ENCODE measurements at places on chromosomes 16 and 17. TPM values are rescaled to one million over a fixed set of nuclear protein-coding genes. Genes with fewer than 3 reads are reported as not detected.

NME1 gene
- total RNA-seq, result 65.5 TPM

GRCh38 chr16:61313931-61314330 is 722.3 kb downstream of the CDH8 start:
- no peak for DNase-seq

SLC4A1 gene
- 34.4 TPM for total RNA-seq

DNA sequence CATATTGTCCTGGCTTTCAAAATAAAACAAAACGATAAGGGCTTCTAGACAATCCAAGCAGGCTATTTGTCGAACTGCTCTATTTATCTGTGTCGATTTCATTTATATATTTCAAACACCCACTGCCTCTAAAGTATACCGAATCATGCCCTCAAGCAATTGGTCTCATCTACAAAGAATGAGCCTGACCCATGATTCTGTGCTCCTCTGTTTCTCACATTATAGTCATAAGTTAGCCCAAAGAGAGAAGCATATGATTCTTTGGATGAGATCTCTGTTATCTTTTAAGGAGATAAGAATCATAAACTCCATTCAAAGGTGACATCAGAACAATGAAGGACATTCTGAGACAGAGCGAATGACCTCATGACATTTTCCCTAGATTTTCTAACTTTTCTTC is 191.1 kb downstream of the MAP2K6 start:
- DNase-seq, result no peak

DNA sequence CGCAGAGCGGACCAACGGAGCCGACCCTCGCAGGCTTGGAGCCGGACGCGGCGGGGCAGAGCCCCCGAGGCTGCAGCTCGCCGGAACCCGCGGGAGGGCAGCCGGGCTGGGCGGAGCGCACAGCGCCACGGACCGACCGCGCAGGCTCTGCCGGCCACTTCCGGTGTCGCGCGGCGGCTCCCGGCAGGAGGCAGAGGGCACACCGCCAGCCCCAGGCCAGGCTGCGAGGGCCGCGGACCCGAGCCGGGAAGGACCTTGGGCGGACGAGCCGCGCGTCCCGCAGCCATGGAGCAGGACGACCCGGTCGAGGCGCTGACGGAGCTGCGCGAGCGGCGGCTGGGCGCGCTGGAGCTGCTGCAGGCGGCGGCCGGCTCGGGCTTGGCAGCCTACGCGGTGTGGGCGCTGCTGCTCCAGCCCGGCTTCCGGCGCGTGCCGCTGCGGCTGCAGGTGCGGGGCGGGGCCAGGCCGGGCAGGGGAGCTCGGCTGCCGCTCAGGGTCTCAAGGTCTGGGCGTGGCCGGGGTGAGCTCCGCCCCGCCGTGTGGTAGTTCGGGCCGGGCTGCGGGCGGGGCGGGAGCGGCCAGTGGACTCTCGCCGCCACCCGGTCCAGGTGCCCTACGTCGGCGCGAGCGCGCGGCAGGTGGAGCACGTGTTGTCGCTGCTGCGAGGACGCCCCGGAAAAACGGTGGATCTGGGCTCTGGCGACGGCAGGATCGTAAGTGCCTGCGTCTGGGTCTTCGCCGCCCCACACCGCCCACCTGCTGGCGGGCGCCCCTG is at the start of gene ANTKMT:
Gene ANTKMT (plus strand): TSS at position 157 of the 775 bp plus-strand sequence. CDS start 129 bp downstream, at position 286.
- DNase-seq, result peak; percentile 73

DNA sequence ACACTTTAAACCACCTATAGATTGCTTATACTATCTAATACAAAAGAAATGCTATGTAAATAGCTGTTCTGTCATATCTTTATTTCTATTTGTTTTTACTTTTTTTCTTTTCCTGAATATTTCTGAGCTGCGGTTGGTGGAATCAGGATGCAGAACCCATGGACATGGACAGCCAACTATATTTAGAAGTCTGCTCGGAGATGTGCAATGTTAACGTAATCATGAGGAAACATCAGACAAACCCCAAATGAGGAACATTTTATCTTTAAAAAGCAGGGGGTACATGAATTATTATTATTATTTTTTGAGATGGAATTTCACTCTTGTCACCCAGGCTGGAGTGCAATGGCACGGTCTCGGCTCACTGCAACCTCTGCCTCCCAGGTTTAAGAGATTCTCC is 31.4 kb upstream of the GHDC start:
- DNase-seq, result no peak

DNA sequence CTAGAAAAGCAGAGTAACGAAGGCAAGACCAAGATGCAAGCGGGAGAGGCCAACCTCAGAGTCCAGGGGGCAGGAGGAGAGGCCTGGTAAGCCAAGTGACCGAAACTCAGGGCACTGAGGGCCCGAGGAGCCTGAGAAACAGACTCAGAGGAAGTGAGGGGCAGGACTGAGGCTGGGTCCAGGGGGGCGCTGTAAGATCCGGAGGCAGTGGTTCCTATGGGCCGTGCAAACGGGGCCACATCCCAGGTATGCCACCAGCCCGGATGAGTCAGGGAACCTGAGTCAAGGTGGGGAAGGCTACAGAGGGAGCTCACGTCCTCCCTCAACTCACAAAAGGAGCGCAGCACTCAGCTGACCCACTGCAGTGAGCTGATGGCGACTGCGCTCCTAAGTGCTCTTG is 8.3 kb downstream of the ZDHHC7 start:
- DNase-seq, result no peak

CA5A gene
- 0.72 TPM for total RNA-seq

GRCh38 chr17:752620-753219 is 656 bp upstream of the GEMIN4 start:
- peak; percentile 85 for DNase-seq

GRCh38 chr17:37614391-37614790 is 5.2 kb upstream of the SYNRG start:
- DNase-seq, result no peak

- DNase-seq, result no peak
These were observed 457.2 kb upstream of the CDH11 start for GRCh38 chr16:65579050-65579449.

- DNase-seq, result no peak
These were observed 26.9 kb downstream of the SEC14L1 start for GRCh38 chr17:77167472-77168306.

DNA sequence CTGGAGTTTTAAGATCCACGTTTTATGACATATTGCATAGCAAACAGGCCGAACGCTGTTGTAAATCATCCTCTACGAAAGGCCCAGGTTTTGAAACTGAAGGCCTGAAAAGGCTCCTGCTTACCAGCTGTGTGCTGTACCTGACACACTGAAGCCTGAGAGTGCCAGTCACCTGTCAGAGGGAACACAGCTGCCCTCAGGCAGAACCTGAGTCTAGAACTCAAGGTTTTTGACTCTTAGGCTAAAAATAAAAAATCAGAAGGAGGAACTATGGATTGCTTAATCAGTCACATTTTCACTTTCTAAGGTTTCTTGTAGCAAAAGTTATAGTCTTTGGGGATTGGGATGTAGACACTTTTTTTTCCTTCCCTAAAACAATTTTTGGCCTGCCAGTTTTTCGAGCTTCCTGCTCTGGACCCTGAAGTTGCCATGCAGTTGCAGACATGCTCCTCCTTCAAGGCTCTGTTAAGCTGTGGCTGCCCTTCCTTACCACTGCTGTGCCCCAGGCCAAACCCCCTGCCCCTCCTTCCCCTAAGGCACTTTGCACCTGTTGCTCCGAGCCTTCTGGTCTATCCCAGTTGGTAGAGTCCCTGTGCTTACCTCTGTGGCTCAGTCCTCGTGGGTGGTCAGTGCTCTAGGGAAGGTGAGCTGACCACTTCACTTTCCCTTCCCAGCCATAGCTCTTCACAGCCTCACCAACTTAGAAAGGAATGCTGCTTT is 56.6 kb downstream of the TENT4B start:
- DNase-seq, result no peak

C17orf113 gene
- 1.2 TPM for total RNA-seq

DNA sequence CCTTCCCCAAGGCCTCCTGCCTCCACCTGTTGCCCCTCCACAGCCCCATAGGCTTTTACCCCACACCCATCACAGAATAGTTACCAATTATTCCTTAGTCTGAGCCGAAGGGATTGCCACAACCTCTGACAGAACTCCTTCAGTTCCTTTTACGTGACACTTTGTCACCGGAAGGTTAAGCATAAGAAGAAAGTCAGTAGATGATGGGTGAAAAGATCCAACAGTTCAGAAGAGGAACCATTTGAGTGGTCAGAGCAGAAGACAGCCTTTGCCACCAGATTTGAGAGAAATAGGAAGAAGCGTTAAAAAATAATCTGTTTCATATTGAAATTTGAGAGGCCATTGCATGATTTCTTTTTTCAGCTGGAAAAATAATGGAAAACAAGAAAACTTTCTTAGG is 1.2 kb downstream of the SRR start:
- DNase-seq, result no peak

ACD gene
- 11.3 TPM for total RNA-seq

- DNase-seq, result no peak
These were observed 1.7 kb upstream of the RAB11FIP4 start for GRCh38 chr17:31389657-31390381.

GRCh38 chr16:84454611-84455010 is 49.8 kb downstream of the MEAK7 start:
- DNase-seq, result no peak

- DNase-seq, result no peak
These were observed 18.7 kb upstream of the RBFOX3 start for GRCh38 chr17:79629548-79630049.

DNA sequence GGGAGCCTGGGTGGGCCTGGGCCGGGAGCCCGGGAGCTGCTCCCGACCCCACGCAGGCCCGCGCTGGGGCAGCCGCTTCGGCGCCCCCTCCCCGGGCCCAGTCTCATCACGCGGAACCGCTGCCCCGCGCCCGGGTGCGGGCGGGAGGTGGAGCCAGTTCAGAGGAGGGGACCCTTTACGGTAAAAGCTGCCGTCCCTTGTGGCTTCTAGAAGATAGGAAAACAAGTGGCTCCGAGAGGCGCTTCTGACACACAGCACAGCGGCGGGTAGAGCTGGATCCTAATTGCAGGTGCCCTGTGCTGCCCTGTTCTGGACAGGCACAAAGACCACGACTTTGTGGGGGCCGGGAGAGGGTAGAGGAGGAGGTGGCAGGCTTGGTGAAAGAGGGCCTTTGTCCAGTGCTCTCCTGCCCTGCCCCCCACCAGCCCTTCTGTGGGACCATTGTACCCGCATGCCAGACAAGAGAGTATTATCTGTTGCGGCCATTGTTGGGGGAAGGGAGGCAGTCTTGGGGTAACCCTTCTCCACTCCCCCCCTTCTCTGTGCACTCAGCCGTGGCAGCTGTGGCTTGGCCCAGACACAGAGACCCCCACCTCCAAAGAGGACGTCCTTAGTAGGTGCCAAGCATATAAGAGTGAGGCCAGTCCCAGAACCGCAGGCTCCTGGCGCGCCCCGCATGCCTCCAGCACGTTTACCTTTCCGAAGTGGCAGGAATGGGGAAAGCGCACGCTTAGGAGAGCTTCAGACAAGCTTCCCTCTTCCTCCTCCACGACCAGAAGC is 736 bp downstream of the CNP start:
- DNase-seq, result peak; percentile 28

CCL7 gene
- 2.6 TPM for total RNA-seq

TRIM72 gene
- 0.72 TPM for total RNA-seq

DNA sequence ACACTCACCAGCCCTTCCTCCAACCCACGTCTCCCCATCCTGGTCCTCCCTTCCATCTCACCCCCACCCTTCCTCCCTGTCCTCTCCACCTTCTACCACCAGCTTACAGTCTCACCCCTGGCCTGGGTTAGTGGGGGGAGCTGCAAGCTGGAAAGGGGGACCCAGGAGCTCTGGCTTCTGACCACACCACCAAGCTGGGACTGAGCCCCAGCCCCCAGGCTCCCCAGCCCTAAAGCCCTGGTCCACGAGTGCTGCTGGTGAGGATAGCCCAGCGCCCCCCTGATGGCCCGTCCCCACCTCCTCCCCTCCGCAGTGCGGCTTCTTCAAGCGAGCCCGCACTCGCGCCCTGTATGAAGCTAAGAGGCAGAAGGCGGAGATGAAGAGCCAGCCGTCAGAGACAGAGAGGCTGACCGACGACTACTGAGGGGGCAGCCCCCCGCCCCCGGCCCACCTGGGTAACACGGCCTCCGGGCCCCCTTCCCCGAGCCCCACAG is 7.2 kb upstream of the PDK2 start:
- DNase-seq, result no peak

DNA sequence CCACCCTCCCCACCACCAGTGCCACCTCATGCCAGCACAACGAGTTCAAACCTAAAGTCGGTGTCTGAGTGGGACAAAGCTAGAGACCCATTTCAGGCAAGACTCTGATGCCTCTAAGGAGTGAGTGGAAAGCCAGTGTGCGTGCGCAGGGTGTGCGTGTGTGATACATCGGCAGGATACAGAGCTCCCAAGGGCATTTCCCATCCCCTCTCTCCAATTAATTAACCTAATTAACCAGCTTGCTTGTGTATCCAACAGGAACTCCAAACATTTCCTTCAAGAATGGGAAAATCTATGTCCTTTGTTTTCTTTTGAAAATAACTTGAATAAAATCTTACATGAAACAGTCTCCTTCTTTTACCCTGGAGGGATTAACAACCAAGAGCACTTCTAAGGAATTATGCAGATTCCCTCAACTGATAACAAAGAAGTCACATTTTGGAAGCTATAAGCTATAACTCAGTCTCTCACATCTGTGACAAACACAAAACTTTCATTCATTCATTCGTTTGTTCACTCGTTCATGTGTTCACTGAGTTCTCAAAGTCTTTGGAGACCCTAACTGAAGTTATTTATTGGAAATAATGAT is 9.9 kb downstream of the ATPAF2 start:
- DNase-seq, result no peak

- DNase-seq, result no peak
These were observed 8.3 kb upstream of the KANSL1 start for GRCh38 chr17:46201491-46201890.

GRCh38 chr16:4347010-4347409 is 4.1 kb downstream of the PAM16 start:
- DNase-seq, result no peak

- no peak for DNase-seq
These were observed 1.7 kb downstream of the SLC5A2 start for GRCh38 chr16:31484491-31485171.

TLCD3B gene
- not detected for total RNA-seq

DNA sequence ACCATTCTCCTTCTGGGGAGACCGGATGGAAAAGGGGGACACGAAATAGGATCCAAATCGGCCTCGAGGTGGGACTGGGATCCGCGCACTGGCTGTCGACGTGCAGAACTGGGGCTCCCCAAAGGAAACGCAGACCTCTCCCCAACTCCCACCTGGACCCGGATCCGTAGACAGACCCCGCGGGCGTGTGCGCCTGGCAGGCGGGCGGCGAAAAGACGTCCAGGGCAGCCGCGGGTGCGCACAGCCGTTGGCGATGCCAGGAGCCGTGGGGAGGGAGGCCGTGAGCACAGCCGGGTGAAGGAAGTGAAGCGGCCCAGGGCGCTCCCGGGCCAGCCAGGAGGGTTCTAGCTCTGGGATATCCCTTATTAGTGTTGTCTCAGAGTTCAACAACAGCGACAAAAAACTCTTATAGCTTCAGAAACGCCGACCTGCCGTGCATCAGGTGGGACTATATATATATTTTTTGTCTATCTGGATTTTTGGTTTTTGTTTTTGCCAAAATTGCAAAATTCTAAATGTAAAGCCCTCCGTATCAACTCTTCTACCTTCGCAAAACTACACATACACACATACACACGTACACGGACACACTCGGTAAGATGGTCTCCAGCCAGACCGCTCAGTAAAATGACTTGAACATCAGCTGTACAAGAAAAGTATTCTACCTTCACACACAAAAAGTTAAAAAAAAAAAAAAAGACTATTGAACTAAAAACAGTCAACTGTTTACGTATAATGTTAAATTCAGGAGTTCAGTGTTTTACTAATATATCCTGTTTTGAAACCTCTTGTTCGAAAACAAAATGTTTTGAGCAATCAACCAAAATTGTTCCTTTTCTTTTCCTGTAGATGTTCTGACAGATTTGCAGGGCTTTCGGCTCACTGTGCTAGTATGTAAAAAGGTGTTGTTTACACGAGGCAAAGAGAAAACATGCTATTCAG is 5.2 kb upstream of the AATF start:
- DNase-seq, result no peak

GRCh38 chr16:11407047-11407982 is 62.1 kb downstream of the RMI2 start:
- peak; percentile 69 for DNase-seq
